ENCODE measurements at places on chromosomes 11 and 22. TPM values are rescaled to one million over a fixed set of nuclear protein-coding genes. Genes with fewer than 3 reads are reported as not detected.

DNA sequence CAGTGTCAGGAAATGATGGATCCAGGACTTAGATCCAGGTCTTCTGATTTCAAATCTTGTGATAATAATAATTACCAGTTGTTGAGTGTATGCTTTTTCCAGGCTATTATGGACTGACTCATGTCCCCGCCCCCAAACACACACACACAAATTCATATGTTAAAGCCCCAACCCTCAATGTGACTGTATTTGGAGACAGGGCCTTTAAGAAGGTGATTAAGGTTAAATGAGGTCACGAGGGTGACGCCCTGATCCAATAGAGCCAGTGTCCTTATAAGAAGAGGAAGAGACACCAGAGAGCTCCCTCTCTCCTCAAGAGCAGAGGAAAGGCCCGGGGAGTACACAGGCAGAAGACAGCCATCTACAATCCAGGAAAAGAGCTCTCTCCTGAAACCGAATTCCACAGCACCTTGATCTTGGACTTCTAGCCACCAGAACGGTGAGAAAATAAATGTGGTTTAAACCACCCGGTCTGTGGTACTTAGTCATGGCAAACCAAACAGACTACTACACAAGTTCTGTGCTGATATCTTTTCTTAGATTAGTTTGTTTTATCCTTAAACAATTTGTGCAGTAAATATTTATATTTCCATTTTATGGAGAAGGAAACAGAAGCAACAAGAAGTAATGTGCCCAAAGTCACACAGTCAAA is 8.2 kb downstream of the TMPRSS5 start:
- DNase-seq = no peak

GRCh38 chr11:30446520-30446919 is 123.6 kb downstream of the ARL14EP start:
- no peak for DNase-seq

- DNase-seq = no peak
Measured at GRCh38 chr22:39430576-39431150, 26.1 kb upstream of the MGAT3 start.

GRCh38 chr11:69734367-69734766 is 30.5 kb upstream of the FGF19 start:
- DNase-seq = no peak

GRCh38 chr11:2293984-2294925 is 7.5 kb downstream of the C11orf21 start:
- DNase-seq = no peak

DNA sequence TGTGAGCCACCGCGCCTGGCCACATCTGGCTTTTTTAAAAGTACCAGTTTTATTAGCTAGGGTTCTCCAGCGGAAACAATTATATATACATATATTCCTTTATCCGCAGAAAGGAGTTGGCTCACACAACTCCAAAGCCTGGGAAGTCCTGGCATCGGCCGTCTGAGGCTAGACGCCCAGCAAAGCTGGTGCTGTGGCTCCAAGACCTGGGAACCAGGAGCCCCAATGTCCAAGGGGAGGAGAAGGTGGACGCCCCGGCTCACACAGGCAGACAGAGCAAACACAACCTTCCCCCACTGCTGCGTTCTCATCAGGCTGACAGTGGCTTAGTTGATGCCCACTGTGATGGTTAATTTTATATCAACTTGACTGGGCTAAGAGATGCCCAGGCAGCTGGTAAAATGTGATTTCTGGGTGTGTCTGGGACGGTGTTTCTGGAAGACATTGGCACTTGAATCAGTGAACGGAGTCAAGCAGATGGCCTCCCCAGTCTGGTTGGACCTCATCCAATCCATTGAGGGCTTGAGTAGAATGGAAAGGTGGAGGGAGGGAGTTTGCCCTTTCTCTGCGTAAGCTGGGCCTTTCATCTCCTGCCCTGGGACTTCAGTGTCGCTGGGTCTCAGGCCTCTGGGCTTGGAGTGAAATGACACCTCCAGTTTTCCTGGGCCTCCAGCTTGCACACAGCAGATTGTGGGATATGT is 904.4 kb downstream of the BRD1 start:
- DNase-seq = no peak

GRCh38 chr11:57219021-57219627 is 17.9 kb downstream of the APLNR start:
- no peak for DNase-seq

- DNase-seq = peak; percentile 43
Measured at GRCh38 chr11:61688365-61689163, 8.4 kb downstream of the DAGLA start.

- DNase-seq = no peak
Measured at GRCh38 chr11:133153031-133153430, 379.3 kb downstream of the OPCML start.

GRCh38 chr22:25729016-25729995 is 12.7 kb upstream of the MYO18B start:
- DNase-seq = no peak

GRCh38 chr11:11413776-11414175 is 60.7 kb upstream of the CSNK2A3 start:
- no peak for DNase-seq

DNA sequence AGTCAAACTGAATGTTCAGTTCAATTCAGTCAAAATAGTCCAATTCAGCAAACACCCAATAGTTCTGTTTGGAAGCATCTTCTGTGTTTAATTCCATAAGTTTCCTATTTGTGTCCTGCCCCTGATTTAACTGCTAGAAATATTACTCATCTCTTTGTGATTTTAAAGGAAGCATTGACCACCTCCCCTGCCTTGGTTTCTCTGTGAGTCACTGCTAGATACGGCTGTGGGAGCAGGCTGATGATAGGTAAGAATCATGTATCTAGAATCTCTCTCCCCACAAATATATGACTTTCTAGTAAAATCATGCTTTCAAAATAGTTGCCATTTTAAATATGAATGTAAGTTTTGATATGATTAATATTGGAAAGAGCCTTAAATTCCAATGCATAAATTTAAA is 888.5 kb downstream of the NTM start:
- DNase-seq = no peak

GRCh38 chr22:42805998-42806830 is 50.9 kb downstream of the ARFGAP3 start:
- no peak for DNase-seq

- DNase-seq = no peak
Measured at GRCh38 chr11:48049036-48049435, 68.7 kb downstream of the PTPRJ start.

- DNase-seq = no peak
Measured at GRCh38 chr11:65850217-65851082, 7.5 kb downstream of the CFL1 start.

- no peak for DNase-seq
Measured at GRCh38 chr11:131331546-131331945, 38.9 kb upstream of the NTM start.

GRCh38 chr22:32932176-32932575 is 126.0 kb downstream of the SYN3 start:
- no peak for DNase-seq

- DNase-seq = no peak
Measured at GRCh38 chr22:46067159-46068111, 82.9 kb upstream of the PPARA start.

- no peak for DNase-seq
Measured at GRCh38 chr11:84549217-84549616, 1077.9 kb downstream of the DLG2 start.

DNA sequence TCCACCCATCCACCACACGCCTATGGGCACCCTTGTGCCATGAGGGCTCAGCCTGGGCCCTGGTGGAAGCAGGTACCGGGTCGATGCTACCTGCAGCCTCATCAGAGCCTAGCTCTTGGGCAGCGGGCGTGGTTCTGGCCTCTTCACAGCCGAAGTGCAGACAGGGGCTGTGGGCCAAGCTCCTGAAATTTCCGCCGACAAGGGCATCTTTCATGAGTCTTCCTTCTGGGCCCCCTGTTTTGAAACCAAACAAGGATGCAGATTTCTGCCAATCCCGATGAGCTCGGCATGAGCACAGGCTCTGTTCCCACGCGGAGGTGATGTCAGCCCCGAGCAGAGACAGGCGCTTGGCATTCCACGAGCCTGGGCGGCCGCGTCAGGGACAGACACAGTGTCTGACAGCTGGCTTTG is 22.6 kb upstream of the MGAT3 start:
- no peak for DNase-seq

- DNase-seq = no peak
Measured at GRCh38 chr11:34790620-34791019, 125.6 kb downstream of the APIP start.

DNA sequence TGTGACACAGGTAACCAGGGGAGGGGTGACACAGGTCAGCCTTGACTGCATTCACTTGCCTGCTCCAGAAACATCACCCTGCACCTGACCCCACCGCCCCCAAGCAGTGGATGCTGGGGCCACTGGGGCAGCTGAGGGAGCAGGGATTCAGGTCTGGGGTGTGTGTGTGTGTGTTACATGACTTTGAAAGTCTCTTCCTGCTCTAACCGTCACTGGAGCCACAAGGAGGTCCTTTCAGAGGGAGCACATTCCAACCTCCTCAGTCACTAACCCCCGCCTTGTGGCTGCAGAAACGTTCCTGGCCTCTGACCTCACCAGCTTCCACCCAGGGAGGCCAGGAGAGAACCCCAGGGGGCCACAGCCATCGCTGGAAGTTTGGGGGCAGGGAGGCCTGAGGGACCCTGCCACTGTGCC is 2.9 kb upstream of the FOSL1 start:
- no peak for DNase-seq

- no peak for DNase-seq
Measured at GRCh38 chr11:122634501-122634900, 21.0 kb upstream of the UBASH3B start.

DNA sequence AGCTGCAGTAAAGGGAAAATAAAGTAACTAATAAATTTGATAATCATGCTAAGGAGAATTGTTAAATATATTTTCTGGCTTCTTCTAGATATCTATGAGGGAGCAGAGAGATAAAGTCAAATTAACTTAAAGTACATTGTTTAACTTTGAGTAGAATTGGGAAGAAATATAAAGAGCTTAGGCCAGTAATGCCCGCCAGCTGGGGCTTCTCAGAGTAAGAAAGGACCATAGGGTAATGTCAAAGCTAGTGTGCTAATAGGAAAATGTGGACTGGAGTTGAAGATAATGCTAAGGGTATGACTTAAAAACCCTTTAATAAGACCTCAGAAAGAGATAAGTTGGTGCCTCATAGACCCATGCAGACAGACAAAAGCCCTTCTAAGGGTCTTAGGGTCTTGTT is 411.6 kb upstream of the ANO3 start:
- DNase-seq = no peak

DNA sequence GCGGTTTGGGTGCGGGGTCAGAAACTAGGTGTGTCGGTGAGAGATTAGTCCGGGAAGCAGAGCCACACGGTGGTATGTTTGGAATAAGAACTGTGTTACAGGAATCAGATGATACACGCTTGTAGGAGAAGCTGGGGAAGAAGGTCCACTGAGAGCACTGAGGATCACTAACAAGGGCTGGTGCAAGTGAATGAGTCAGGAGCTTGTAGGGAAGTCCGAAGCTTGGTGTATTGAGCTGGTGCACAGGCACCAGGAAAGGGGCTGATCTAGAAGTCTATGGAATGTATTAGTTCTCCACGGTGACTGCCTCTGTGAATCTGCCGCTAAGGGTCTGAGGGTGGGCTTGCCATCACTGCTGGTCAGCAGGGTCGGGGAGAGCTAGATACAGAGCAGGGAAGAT is 18.8 kb upstream of the GRK3 start:
- no peak for DNase-seq

- DNase-seq = no peak
Measured at GRCh38 chr22:38689651-38690050, 7.9 kb downstream of the TOMM22 start.

- no peak for DNase-seq
Measured at GRCh38 chr11:70038034-70038834, 39.9 kb upstream of the ANO1 start.

DNA sequence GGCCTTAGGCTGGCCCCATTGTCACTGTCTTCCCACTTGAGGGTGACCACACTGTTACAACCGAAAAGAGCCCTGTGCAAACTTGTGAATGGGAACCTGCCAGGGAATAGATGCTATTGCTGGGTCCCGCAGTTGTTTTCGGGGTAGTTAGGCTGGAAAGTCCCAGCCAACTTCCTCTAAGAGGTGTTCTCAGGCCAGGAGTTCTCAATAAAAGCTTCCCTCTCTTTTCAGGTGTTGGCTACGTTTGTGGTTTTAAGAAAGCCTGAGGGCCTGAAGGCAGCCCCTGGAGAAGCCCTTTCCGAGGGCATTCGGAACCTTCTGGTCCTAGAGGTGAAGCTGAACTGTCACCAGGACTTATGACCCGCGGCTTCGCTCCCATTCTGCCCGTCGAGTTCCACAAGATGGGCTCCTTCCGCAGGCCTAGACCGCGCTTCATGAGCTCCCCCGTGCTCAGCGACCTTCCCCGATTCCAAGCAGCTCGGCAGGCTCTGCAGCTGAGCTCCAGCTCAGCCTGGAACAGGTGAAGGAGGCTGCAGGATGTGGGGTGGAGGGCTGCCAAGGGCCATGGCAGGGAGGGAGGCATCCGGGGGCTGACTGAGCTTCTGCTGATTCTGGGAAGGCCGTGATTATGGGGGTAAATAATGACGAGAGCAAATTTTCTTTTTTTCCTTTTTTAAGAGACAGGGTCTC is 104.8 kb downstream of the PRR5L start:
- no peak for DNase-seq

GRCh38 chr11:75527938-75528735 is 2.4 kb upstream of the GDPD5 start:
- DNase-seq = no peak

DNA sequence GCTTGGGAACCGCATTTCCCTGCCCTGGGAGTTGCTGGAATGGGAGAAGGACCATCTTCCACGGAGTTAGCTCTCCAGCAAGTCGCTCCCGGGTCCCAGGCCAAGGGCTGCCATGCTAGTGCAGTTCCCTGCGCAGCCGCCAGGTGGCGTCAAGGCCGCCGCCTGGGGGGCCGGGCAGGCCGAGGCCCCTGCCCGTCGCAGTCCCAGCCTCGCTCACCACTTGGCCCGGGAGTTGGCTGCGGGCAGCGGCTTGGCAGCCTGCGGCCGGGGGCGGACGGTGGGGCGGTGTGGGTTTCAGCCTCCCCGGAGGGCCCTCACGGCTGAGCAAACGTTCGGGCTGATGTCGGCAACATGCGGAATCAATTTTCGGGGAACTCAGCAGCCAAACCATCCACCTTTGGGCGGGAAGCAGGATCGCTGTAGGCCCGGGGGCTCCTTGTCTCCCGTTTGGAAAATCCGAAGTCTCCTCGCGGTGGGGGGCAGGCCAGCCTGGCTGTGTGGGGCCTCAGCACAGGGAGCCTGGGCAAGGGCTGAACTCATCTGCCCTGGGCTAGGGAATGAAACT is 415.1 kb downstream of the SOX6 start:
- DNase-seq = no peak

PRODH gene
- total RNA-seq = not detected

BDNF gene
- total RNA-seq = 3.4 TPM

MACROD1 gene
- 14.6 TPM for total RNA-seq

PRAME gene
- total RNA-seq = not detected

OR4A16 gene
- total RNA-seq = not detected

CASP5 gene
- not detected for total RNA-seq

ACR gene
- total RNA-seq = 0.13 TPM

PGA5 gene
- not detected for total RNA-seq

SLC43A3 gene
- total RNA-seq = 48.0 TPM

TMEM191C gene
- total RNA-seq = 0.56 TPM

PRR33 gene
- not detected for total RNA-seq

TMEM223 gene
- 12.5 TPM for total RNA-seq

JHY gene
- total RNA-seq = 1.8 TPM

NXPE1 gene
- not detected for total RNA-seq

All from pulmonary artery endothelial cell (primary cell).